T-helper 22 cell (primary cell): ENCODE measurements at places on chromosomes 12 and 14.

- DNase-seq = no peak
These were observed 207.5 kb upstream of the RTL1 start for GRCh38 chr14:101110729-101111619.

DNA sequence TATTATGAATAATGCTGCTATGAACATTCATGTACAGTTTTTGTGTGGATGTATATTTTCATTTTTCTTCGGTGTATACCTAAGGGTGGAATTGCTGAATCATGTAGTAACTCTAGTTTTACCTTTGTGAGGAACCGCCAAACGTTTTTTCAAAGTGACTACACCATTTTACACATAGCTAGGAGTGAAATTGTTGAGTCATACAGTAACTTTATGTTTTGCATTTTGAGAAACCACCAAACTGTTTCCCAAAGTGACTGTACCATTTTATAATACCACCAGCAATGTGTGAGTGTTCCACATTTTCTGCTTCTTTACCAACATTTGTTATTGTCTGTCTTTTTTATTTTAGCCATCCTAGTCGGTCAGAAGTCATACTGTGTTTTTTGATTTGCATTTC lies 3.1 kb upstream of the TPH2 start:
- DNase-seq = no peak

DNA sequence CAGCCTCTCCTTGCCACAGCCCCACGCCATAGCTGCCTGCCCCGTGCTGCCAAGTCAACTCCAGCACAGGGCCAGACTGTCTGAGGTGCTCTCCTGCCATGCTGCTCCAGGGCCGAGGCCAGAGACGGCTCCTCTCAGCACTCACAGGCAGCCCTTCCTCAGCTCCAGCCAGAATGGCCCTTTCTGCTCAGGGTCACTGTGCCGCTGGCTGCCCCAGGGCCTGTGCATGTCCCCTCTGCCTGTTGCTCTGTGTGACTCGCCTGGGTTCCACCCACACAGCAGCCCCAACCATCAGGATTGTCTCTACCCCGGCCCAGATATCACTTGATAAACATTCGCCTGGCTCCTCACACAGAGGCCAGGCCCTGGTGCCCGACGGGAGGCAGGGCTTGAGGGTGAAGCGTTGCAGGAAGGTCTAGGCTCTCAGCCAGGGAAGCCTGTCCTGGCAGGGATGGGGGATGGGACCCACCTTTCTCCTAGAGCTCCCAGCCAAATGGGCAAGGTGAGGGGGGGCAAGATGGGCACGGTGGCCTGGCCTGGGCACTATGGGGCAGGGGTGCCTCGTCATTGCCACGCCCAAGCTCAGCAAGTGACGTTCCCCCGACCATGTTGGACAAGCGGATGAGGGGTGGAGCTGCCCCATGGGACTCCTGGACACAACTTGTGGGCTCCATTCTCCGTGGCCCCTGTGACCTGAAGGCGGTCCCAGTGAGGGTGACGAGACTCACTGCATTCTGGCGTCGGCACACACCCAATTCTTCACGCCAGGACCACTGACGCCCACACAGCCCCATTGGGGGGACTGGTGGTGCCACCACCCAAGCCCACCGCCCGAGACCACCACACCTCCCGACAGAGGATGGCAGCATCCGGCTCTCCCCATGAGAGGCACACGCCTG lies 27.4 kb upstream of the BTBD6 start:
- no peak for DNase-seq

- no peak for DNase-seq
These were observed 9.6 kb downstream of the GSG1 start for GRCh38 chr12:13093848-13094220.

DNA sequence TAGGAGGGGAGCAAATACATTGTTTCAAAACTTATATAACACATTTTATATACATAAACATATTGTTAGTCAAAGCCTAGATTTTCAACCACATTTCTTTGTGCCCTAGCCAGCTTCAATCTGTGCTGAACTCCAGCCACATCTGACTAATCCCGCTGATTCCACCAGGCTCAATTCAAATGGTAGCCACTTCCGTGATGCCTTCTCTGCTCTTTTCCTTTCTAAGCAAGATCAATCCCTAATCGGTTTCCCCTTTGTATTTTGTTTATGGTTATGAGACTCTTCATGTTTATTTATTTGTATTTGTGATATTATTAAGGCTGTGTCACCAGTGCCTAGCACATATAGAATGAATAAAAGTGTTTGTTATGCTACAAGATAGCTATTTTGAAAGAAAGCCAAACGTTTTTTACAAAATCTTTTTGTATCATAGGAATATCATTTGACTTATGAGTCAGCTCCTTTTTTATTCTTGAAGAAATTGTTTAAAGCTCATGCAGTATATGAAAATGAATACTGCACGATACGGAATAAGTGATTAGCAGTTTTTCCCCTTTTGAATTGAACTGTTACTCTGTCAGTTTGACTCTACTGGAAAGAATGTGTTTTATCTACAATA lies 110.2 kb downstream of the PLEKHA5 start:
- DNase-seq = no peak

- DNase-seq = no peak
These were observed 63.3 kb downstream of the ERC1 start for GRCh38 chr12:1054117-1054870.

DNA sequence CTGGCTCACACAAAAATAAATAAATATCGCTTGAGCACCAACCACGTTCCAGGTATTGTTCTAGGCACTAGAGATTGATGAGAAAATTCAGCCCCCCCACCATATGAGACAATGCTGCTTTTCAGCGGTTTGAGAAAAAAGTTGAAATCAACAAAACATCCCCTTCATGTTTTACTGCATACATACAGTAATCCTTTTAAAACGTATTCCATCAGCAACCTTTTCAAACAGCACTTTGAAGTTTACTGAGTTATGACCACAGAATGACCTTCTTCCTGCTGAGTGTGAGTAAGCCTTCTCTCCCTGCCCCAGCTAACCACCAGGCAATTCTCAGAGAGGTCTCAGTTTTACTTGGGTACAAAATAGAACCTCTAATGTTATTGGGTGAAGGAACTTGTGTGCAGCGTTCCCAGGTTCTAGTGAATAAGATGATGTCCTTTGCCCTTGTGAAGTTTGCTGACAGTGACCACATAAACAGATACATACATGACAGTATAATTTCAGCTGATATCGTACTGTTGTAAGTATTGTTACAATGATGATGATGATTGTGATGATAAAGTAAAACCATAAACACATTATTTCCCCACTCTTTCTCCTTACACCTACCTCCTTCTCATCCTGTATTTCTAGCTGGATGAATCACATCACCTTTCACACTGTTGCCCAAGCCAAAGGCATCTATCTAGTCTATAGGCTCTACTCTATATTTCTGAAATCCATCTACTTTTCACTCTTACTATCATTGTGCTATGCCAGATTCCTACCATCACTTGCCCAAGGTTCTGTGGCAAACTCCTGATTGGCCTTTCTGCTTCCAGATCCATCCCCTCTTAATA lies 124.4 kb upstream of the KRR1 start:
- DNase-seq = no peak

- DNase-seq = no peak
These were observed 19.3 kb downstream of the SLC25A3 start for GRCh38 chr12:98612696-98613334.

GRCh38 chr14:79057333-79057732 lies 887.2 kb downstream of the NRXN3 start:
- DNase-seq = no peak

DNA sequence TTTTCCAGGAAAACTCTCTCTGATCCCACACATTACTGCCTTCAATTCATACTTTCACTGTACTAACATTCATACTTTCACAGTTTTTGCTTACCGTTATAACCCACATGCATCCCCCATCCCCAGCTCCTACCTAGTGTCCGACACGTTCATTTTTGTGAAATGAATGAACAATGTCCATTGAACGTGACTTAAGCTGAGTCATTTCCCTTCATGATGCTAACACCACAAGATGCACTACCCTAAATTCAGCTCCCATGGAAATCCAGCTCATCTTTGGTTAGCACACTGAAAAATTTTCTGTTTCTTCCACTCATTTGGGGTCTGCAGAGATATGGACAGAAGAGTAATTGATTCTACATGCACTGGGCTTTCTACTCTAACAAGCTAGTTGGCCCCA lies 84.7 kb downstream of the GALNT4 start:
- no peak for DNase-seq

- DNase-seq = no peak
These were observed 94.4 kb upstream of the VRK1 start for GRCh38 chr14:96702831-96703230.

GRCh38 chr12:132003846-132004245 lies 54.1 kb downstream of the EP400 start:
- DNase-seq = no peak

DNA sequence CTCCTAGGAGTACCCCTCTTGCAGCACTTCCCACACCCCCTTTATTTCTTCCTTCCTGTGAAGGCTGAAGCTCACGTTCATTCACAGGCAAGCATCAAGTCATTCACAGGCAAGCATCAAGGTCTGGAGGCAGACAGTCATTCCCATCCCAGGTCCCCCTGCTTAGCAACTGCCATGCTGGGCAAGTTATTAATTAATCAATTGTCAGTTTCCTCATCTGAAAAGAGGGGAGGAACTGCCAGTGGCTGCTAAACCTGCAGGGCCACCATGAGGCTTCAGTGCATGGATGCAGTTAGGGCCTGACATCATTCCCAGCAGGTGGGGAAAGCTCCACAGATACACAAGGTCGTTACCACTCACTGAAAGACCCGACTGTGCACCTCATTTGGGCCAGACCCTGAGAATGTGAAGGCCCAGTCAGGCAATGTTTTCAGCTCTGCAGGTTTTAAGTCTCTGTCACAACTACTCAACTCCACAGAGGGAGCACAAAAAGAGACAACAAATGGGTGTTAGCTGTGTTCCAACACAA lies 85.0 kb upstream of the GPR68 start:
- no peak for DNase-seq

DNA sequence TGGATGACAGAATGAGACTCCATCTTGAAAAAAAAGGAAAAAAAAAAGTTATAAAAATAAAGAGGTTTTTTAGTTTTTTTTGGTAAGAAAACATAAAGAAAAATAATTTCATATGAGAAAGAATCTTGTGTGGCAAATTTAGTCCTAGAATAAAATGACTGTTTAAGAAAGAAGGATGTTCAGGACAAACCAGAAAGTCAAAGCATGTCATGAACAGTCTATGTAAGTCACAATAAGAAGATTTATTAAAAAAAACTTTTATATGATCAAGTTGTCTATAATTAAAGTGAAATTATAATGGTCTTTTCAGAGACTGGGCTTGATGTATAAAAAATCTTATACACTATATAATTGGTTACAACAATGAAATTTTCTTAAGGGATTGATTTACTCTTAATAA lies 68.1 kb upstream of the HECTD1 start:
- no peak for DNase-seq

GRCh38 chr12:120196363-120196762 lies 1.8 kb upstream of the GCN1 start:
- DNase-seq = no peak

GRCh38 chr14:41285186-41285748 lies 321.4 kb upstream of the LRFN5 start:
- no peak for DNase-seq

DNA sequence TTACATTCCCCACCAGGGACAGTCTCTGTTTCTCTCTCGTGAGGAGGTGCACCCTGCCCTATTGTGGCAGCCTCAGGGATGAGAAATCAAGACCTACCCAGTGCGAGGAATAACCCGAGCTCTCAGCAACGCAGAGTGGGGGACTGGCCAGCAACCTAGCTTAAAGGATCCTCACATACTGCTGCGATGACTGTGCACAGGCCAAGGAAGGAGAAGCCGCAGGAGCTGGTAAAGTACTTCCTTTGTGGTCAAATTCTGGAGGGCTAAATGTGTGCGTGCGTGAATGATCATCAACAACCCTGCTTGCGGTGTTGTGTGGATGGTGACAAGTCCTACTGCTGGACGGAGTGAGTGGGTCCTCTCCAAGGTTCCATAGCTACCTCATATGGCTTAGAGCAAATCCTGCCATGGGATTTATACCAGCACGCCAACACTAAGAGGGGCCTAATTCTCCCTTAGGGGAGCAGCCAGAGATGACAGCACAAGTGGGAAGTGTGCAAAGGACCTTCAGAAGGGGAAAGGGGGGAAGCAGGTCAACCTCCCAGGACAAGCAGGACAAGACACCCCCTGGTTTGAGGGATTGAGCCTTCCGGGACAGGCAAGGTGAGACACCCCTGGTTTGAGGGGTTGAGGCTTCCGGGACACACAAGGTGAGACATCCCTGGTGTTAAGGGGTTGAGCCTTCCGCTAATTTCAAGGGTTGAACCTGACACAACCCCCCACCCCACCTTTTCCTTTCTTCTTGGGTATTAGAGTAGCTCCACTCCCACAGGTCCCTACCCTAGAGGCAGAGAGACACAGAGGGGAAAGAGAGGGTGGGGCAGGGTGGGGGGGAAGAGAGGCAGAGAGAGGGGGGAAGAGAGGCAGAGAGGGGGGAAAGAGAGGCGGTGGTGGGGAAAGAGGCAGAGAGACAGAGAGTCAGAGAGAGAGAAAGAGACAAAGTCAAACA lies 58.8 kb upstream of the AP4S1 start:
- no peak for DNase-seq

GRCh38 chr14:67853715-67854114 lies 34.1 kb downstream of the RAD51B start:
- DNase-seq = no peak

- DNase-seq = no peak
These were observed 731.9 kb downstream of the NRXN3 start for GRCh38 chr14:78902010-78902623.

DNA sequence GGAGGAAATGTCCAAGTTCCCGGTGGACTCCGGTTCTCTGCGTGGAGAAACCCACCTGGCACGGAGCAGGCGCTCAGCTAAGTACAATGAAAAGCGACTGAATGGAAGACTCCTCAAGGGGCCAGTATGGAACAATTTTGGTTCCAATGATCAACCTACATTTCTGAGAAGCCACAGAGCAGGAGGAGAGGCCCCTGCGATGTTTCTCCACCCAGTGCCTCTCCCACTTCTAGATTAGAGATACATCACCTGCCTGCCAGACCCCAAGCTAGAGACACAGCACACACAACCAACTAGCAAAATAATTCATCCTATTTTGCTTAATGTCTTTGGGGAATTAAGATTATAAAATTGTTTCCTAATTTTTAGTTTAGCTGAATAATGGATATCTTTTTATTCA lies 38.8 kb downstream of the ATG14 start:
- no peak for DNase-seq

DNA sequence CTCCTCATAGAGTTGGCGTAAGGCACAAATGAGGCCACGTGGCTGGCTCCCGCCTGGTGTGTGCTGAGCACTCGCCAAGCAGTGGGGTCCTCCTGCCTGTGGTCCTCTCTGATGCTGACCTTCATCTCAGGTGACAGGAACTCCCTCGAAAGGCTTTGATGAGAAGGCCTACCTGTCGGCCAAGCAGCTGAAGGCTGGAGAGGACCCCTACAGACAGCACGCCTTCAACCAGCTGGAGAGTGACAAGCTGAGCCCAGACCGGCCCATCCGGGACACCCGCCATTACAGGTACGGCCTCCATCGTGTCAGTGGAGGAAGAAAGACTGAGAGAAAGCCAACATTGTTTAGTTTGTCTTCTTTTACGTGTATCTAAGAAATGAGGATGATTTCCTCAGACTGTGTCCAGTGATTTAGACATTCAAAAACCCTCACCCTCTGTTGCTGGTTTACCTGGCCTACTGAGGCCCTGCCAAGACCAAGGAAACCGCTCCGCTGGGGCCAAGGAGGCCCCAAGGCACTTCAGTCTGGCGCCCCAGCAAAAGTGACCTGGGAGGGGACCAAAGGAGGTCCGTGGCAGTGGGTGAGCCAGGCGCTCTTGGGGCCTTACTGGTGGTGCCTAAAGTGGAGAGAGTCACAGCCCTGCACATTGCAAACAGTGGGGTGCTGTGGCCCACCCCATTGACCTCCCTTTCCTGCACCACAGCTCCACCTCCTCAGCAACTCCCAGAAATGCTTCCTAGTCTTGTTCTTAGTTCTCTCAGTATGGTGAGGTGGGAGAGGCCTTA lies 60.8 kb downstream of the GALNT16 start:
- DNase-seq = no peak
